IPS DF 6.9 (cell line): ENCODE measurements at places on chromosomes 2 and 18.

DNA sequence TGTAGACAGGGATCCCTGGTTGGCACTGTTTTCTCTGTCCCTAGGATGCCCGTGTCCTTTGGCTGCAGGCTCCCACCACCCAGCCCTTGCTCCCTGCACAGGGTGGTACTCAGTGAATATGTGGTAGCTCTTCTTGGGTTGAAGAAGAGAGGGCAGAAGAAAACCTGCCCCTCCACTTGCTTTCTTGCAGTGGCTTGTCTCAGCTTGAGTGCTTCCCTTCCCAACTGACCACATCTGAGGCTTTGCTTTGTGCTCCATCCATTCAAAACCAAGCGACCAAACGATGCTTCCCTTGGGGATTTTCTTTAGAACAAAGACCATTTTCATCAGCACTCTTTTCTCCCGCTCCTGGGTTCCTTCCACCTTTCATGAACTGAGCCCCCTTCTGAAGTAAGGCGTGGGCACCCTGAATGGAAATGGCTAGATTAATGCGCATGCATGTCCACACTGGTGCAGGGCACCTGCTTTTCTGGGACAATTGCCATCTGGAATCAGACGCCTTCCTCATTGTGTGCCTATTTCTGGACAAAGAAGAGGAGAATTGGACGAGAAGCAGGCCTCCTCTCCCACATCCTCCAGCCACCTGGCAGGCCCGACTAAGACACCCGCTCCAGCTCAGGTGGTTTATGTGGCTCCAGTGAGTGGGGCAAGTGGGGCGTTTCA is 59.1 kb downstream of the ARL4C start:
- DNase-seq, result no peak

- DNase-seq, result peak; percentile 55
These were observed 49.3 kb downstream of the GREB1 start for GRCh38 chr2:11582862-11583752.

DNA sequence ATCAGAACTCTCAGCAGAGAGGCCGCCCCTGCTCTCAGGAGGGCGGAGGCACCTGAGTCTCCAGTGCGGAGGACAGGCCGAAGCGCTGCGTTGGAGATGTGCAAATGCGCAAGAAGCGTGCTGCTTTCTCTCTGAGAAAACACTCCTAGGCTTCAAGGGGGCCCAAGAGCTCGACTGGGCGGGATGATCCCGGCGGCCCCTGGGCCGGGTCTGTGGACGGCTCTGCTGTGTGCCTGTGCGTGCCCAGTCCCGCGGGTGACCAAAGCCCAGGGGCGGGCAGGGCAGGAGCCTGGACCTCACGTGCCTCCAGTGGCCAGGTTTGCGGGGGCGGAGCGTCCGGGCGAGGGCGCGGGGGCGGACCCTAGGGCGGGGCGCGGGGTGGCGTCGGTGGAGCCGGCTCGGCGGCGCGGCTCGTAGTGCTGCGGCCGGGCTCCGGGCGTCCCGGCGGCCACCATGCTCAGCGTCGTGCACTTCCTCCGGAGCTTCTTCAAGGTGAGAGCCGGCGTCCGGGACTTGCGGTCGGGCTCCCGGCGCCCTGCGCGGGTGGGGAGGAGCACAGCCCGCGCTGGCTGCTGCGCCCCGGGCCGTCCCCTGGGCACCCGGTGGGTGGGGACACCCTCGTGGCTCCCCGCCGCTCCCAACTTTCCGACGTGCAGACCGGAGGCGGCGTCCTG is at the start of gene ARHGEF4:
TSS of gene ARHGEF4 (plus strand) at position 414 of the 674 bp plus-strand sequence. CDS start at position 454, 40 bp downstream.
- no peak for DNase-seq

DNA sequence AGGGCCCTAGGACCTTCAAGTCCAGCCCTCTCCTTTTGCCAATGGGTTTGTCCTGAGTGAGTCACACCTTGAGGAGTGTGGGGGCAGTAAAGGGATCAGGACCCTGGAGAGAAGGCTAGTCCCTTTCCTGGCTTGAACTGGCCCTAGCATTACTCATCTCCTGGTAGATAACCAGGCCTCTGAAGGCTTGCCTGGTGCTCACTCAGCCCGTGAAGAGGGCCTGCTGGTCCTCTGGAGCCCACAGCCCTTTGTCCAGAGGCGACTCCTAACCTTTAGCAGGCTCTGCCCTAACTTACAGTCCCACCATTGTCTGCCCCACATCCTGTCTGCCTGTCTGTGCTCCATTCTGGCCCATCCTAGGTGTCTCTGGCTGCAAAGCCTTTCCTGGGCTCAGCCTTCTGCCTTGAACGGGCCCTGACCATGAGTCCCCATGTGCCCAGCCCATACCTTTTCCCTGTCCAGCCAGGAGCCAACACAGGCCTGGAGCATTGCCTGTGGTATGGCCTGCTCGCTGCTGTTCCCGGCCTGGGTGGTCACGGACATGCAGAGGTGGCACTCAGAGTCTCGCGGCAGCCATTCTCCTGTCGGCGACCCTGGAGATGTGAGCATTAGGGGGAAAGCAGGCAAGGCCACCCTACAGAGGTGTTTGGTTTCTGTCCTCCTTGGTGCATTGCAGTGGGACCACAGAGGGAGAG is 5.0 kb downstream of the SFTPB start:
- DNase-seq, result no peak

DNA sequence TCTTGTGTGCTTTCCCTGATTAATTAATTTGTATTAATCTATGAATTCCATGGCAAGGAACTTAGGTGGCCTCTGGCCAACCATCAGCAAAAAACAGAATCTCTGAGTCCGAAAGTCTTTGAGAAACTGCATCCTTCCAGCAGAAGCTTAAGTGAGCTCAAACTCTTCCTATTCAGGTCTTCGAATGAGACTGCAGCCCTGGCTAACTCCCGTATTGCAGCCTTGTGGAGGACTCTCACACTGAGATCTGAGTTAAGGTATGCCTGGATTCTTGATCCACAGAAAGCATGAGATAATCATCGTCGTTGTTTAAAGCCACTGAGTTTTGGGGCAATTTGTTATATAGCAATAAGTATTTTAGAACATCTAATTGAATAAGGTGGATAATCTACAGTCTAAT is 1143.9 kb upstream of the NXPH2 start:
- no peak for DNase-seq

- no peak for DNase-seq
These were observed 42.1 kb downstream of the TPGS2 start for GRCh38 chr18:36786686-36787085.

DNA sequence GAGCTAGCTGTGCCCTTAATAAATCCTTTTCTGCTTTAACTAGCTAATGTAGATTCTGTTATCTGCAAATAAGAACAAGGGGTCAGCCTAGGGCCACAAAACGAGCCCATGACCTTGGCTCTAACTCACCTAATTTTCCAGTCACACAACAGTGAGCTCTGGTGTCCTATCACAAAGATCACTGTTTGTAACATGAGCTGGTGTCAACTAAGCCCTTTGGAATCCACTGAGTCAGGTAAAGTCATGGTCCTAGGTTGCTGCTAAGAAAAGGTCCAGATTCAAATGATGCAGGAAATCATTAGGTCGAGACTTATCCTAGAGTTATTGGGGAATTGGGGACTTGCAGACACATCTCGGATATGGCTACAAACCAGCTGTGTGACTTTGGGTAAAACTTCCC is 49.9 kb downstream of the ST8SIA5 start:
- DNase-seq, result no peak

DNA sequence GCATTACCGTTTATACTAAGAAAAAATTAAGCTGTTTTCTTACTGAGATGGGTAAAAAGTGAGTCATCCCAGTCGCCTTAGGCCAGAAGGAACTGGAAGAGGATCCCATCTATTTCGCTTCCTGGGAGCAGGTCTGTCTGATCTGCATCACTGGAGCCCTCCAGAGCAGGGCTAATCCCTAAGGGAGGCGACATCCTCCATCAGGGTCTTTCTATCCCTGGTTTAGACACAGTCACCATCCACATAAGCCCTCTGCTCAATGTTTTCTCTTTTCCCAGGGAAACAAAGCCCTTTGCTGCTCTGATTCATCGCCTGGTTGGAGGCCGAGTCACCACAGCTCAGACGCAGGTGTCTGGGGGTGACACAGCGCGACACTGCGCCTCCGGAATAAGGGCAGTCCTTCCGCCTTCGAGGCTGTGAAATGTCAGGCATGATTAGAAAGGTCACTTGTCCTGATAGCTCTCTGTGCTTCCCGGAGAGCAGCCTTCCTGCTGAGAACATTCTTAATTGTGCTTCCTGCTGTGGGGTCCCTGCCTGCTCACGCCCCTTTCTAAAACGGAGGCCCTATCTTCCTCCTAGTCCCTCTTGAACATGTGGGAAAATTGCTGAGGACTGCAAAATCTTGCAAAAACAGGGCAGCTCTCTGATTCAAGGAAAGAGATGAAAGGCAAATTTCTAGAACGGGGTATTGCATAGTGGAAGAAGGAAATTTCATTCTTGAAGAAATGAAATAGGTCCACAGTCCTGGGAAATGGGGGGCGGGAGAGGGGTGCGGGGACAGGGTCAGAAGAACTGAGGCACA is 56.3 kb downstream of the MARCHF4 start:
- no peak for DNase-seq

DNA sequence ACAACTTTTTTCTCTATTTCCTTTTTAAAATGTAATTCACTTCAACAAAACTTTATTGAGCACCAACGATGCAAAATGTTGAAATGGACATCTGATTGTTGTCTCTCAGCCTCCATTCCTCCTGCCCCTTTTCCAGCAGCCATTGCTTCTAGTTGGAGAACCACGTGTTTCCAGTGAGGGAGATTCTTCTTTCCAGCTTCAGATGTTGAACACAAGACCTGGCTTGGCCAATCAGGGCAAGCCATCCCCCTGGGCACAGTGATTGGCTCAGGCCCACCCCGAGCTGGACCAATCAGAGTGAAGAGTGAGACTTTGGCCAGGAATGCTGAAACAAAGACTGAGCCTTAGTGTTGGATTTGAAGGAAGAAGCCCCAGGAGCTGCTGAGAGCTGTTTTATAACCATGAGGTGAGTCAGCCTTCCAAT is 59.0 kb downstream of the E2F6 start:
- DNase-seq, result no peak
